T-helper 22 cell (primary cell): ENCODE measurements at places on chromosomes 11 and 22.

GRCh38 chr22:28885939-28886338 lies 2.6 kb downstream of the ZNRF3 start:
- no peak for DNase-seq

GRCh38 chr11:106471276-106471675 lies 393.8 kb downstream of the AASDHPPT start:
- no peak for DNase-seq

DNA sequence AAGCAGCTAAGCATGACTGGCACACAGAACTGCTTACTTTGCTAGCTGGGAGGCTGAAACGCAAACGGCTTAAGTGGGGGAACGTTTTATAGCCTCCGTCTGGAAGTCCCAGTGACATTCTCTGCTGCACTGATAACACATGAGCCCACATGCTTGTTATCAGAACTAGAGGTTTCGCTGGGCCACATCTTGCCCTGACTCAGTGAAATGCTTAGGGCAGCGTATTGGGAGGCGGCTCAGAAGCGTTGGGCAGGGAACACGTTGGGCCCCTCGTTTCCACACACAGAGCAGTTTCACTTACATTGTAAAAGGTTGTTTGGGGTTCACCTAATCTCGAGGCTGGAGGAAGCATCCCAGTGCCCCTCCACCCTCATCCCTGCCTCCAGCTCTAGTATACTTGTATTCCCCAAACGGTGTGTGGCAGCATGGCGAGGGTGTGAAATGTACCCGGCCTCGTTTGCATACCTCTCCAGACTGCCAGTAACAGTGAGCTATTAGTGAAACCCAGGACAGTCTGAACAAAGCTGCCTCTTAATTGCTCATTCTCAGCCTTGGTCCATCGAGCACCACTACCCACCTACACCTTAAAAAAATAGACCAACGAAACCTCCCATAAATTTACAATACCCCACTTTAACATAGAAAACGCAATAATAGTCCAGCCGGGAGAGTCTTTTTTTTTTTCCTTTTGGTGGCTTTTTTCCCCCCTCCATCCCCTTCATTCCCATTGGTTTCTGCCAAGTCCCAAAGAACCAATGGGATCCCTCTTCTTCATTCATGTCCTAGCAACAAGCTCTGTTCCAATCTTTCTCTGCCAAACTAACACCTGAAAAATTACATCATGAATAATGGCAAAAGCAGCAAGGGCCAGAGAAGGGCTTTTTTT lies 218.8 kb upstream of the SORL1-AS1 start:
- DNase-seq: no peak

DNA sequence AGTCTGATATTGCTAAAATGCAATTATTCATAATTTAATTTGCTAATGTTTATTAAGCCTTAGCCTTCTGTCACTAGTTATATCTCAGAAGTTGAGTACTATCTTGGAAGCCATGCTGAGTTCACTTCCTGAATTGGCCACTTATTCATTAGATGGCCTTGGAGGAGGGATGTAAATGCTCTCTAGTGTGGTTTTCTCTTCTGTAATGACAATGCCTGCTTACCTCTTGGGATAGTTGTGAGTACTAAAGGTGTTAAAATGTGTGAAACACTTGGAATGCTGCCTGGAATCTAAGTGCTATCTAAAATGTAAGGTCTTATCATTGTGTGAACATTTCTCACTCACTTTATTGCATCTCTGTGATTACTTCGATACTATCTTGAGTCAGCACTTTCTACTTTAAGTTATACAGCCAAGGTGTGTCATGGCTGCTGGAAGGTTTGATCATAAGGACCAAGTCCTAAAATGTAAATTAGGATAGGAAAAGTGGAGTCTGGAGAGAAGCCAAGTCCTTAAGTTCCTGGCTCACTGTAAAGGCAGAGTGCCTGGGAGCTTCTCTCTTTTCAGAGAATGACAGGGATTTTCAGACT lies 12.4 kb downstream of the GLYATL2 start:
- no peak for DNase-seq

GRCh38 chr11:536841-537621 lies at the start of gene LRRC56:
Gene LRRC56, plus strand, starts transcription at chr11:537527. Its CDS starts 3,158 bp downstream, at chr11:540685.
- peak; percentile 90 for DNase-seq

DNA sequence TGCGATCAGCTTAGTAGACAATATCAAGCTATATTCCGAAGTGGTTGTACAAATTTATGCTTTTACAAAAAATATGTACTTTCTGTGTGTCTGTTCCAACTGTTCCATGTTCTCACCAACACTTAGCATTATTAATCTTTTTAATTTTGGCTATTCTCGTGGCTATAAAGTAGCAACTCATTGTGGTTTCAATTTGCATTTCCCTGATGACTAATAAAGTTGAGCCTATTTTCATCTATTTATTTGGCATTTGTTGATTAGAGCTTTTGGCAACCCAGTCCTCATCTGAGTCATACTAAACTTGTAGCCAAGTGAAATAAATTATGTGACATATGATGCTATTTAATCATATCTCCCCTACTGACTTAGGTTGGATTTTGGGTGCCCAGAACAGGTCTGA lies 115.9 kb downstream of the FBXO7 start:
- no peak for DNase-seq

- no peak for DNase-seq
Observed at GRCh38 chr22:42283278-42284201, 13.1 kb upstream of the TCF20 start.

DNA sequence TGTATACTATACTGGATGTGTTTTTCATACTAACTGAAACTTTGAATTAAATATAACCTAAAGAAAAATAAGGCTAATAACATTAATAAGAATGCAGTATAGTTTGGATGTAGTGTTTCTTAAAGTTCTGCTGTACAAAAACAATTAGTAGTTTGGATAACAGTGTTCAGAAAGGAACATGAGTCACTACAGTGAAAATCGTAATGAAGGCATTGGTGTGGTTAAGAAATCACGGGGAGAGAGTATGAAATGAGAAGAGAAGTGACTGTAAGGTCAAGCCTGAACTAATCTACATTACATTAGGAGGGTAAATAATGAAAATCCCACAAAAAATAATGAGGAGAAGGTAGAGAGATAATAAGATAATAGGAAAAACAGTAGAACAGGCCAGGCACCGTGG lies 726.6 kb upstream of the ARHGAP42 start:
- no peak for DNase-seq

DNA sequence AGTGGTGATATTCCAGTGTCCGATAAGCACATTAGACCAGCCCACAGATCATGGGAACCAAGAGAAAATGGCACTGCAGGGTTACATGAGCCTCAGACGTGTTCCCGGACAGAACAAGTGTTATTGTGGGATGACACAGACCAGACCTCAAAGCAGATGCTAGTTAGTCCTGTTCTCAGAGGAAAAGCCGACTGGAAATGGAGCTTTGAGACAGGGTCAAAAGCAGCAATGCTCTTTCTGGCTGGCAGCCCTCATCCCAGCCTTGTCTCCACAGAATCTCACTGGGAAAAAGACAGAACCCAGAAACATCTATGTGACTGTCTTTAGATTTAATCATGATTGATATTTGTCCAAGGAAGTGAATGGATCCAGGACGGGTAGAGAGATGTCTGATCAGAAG lies 506.8 kb downstream of the INSC start:
- no peak for DNase-seq

DNA sequence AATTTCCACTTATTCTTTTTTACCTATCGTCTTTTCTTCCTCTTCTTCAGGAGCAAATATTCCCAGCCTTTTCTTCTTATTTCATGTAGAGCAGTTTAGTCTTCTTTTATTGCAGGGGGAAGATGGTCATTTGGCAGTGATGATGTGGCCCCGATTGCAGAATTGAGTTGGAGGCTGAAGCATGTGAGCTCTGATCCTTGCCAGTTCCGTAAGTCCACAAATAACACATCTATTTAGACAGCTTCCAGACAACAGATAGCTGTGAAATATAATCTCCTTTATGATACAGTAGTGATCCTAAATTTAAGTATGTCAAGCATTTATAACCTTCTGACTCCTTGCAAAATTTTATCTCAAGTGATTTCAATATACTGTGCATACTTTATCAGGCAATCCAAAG lies 27.5 kb downstream of the REXO2 start:
- no peak for DNase-seq

DNA sequence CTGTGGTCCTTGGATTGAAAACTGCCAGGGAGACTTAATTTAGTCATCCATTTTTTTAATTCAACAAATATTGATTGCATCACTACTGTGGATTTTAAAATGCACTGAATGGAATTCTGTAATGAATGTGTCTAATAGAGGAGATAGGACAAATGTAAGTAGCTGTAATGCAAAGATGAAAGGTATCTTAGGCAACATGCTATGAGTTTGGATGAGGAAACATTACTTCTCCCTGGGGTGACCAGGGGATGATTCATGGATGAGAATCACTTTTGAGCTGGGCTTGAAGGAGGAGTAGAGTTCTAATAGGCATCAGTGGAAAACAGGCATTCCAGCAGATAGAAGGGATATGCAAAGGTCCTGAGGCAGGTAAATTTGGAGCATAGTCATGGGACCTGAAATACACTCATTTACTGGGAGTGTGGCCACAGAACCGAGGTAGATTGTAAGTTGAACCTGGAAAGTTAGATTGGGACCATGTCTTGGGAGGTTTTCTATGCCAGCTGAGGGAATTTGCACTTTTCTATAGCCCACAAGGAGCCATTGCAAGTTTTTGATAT lies 43.4 kb downstream of the PKNOX2 start:
- DNase-seq: no peak

DNA sequence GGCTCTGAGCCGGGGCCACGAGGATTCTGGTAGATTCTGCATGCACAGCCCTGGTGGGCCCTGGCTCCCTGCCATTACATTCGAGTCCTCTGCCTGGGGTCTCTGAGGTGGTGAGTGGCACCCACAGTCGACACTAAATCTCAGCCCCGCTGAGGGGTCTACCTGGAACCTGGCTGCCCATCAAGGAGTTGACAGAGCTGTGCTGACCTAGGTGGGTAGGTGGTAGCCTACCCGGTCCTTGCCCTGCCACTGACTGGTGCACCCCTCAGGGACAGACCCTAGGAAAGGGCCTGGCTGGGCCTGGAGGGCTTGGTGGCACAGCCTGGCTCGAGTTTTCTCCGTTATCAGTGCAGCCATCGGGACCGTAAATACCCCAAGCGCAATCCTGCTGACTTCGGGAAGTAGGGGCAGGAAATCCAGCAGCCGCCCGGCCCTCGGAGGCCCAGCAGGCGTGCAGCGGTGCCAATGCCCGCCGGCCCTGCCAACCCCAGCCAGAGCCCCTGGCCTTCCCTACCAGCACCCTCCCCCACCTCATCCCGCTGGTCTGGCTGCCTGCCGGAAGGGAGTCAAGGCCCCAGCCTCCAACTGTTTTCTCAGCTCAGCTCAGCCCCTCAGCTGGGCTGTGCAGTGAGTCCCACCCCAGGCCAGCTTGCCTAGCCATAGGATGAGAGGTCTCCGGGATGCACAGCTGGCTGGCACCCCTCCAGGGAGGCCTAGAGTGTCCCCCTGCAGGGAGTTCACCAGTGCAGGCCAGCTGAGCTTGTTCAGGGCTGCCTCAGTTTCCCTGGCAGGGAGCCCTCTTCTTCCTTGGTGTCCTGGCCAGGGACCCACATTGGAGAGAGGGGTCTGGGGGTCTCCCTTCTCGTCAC lies 80.4 kb upstream of the KCNQ1OT1 start:
- no peak for DNase-seq

- DNase-seq: no peak
Observed at GRCh38 chr11:5992604-5993251, 5.9 kb upstream of the OR52L1 start.

DNA sequence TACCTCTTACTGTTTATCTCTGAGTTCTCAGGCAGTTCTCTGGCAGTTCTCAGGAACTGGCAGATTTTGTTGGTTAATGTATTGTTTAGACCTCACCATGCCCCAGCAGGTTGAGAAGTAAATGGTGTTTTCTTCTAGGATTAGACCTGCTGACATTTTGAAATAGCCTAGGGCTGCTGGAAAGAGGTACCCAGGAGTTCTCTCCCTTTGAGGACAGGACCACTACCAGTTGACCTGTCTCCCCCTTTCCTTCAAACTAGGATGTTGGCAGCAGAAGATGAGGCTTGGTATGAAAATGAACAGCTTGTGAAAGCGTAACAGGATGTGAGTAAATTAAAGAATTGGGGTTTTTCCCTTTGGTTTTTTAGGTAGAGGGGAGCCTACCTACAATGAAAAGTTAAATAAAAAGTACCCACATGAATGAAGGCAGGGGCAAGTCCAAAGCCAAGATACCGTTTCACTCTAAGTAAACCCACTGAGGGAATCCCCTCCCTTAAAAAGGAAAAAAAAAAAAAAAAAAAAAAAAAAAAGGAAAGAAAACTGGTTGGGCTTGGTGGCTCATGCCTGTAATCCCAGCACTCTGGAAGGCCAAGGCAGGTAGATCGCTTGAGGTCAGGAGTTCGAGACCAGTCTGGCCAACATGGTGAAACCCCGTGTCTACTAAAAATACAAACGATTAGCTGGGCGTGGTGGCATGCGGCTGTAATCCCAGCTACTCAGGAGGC lies 96.2 kb downstream of the PDHX start:
- DNase-seq: peak; percentile 24
